ENCODE measurements at places on chromosomes 6 and 20. TPM values are rescaled to one million over a fixed set of nuclear protein-coding genes. Genes with fewer than 3 reads are reported as not detected.

The ZBTB46 gene
- total RNA-seq = 0.53 TPM

GRCh38 chr20:8964959-8965562 is 103.8 kb upstream of the PLCB4 start:
- no peak for DNase-seq

The AVP gene
- not detected for total RNA-seq

The TRIM15 gene
- not detected for total RNA-seq

- DNase-seq = no peak
Observed at GRCh38 chr6:53284901-53285300, 63.8 kb downstream of the ELOVL5 start.

- no peak for DNase-seq
Observed at GRCh38 chr6:109472132-109472995, 10.7 kb downstream of the ZBTB24 start.

The OR2H2 gene
- not detected for total RNA-seq

The STX7 gene
- total RNA-seq = 19.9 TPM

The SLC17A9 gene
- 4.7 TPM for total RNA-seq

DNA sequence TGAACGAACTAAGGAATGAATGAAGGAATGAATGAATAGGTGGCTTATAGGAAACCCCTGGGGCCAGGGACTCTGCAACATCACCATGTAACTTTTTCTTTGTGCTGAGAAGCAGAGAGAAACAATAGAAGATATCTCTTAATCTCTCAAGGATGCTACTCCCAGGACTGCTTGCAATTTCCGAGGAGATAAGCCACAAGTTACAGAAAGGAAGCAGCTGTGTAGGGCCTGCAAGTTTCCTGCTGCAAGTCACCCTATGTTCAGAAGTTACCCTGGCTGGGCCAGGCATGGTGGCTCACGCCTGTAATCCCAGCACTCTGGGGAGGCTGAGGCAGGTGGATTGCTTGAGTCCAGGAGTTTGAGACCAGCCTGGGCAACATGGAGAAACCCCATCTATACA is 7.3 kb upstream of the MAVS start:
- DNase-seq = no peak

DNA sequence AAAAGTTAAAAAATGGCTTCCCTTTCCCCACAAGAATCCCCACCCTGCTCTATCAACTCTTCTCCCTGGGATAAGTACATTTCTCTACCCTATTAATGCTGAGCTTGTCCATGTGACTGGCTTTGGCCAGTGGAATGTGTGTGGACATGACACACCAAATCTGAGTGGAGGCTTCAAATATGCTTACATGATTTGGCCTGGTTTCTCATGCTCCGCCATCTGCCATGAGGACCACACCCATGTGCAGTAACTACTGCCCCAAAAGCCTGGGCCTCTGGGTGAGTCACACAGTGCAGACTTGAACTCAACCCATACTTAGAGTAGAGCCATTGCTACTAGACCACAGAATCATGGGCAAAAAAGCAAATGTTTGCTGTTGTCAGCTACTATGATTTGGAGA is 65.4 kb downstream of the PRND start:
- DNase-seq = no peak

DNA sequence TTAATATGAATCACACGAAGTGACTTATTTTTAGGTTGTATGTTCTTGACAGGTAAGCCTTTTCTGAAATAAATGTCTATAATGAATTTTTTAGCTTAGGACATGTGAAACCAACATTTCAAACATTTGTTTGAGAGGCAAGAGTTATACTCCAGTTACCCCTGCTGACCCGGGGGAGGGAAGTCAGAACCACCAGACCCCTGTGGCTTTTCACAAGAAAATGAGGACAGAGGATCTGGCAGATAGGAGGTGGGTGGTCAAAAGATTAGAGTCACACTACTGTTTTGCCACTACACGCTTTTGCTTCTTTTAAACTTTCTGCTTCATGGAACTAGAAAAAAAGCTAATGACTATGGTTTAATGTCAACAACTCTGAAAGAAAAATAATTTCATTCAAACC is 27.5 kb upstream of the ADGRF4 start:
- no peak for DNase-seq

The NKX2-4 gene
- not detected for total RNA-seq

DNA sequence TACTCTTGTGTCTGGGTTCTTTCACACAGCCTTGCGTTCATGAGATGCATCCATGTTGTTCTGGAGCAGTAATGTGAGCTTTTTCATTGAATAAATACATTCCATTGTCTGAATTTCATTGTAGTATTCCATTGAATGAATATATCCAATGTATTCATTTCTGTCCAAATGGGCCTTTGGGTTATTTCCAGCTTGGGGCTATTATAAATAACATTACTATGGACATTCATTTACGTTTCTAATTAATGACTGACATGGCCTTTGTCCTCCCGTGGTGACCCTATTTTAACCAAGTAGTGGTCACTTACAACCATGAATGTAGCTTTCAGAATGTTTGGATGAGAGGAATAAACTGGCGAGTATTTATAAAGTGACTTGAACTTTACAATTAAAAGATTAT is 30.1 kb upstream of the NAA20 start:
- no peak for DNase-seq

DNA sequence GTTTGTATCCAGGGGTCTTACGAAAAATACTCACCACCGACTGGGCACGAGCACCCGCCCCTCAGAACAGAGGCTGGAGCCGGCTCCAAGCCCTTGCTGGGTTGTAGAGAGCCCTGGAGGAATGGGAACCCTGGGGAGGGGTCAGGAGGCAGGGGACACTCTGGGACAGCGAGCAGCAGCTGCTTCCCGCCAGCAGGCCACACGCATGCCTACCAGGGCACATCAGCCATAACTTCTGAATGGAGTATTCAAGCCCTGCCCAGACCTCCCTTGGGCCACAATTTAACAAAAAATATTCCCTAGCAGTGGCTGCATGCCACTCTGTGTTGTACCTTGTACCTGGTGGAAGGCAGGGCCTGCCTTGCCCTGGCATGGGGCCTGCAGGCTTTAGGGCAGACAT is 31.6 kb upstream of the CD93 start:
- no peak for DNase-seq

The SLC52A3 gene
- total RNA-seq = not detected

DNA sequence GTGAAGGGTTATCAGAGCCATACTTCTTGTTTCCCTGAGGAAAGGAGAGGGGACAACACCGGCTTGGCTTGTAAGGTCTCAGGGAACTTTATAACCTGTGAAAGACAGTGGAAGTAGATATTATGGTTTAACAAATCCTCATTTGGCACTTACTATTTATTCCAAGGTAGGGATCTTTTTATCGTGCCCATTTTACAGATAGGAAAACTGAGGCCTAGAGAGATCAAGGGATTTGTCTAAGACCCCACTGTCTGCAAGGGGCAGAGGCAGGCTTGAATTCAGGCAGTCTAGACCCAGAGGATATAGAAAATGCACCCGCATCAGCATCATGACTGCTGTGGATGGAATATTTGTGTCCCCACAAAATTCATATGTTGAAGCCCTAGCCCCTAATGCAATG is 118.4 kb upstream of the CST7 start:
- DNase-seq = no peak

- DNase-seq = no peak
Observed at GRCh38 chr6:36032261-36032660, 4.7 kb downstream of the MAPK14 start.

GRCh38 chr6:76330031-76330430 is 257.6 kb upstream of the IMPG1 start:
- DNase-seq = no peak

GRCh38 chr6:107361753-107362604 is 97.4 kb downstream of the PDSS2 start:
- DNase-seq = no peak

DNA sequence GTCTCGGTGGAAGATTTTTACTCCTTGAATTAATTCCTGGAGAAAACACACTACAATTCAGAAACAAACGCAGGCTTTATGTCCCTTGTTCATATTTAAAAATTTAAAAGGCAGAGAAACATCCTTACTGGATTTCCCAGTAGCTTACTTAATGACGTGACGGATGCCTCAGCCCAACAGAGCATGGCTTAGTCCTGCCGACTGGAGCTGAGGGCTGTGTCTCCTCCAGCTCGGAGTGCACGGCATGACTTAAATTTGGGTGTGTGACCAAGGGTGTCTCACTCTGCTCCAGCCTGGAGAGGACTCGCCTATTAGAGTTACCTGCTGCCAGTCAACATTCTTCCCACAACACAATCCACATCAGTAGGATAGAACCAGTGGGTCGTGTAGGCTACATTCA is 107.1 kb downstream of the PSMB1 start:
- no peak for DNase-seq

GRCh38 chr20:17504066-17504897 is 26.9 kb downstream of the BFSP1 start:
- peak; percentile 47 for DNase-seq

Measured in activated CD4-positive, alpha-beta memory T cell treated with anti-CD3 and anti-CD28 coated beads, Interleukin-2, amount 10 ng/mL, durations not matched to agents 7 days and 5 days (primary cell).